ENCODE measurements at places on chromosomes 3 and 15. TPM values are rescaled to one million over a fixed set of nuclear protein-coding genes. Genes with fewer than 3 reads are reported as not detected.

The FGF7 gene
- total RNA-seq = 13.4 TPM

GRCh38 chr3:154795582-154795981, 284.5 kb upstream of the MME start:
- DNase-seq = no peak

- no peak for DNase-seq
Observed at GRCh38 chr3:150168698-150169097, 198.0 kb upstream of the PFN2 start.

The ARGFX gene
- total RNA-seq = not detected

DNA sequence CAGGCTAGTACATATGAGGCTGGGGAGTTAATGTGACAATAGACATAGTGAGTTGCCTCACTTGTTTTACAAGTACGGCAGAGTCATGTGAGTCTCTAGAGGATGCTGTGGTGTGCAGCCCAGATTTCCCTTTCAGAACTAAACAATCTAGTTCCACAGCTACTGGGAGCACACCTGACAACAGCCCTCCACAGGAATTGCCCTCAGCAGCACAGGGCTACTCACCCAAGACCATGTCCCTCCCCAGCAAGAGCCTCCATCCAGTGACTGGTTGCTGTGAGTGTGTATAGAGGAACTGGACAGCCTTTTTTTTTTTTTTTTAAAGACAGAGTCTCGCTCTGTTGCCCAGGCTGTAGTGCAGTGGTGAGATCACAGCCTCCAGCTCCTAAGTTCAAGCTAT, 40.2 kb upstream of the UBE2E2 start:
- no peak for DNase-seq

DNA sequence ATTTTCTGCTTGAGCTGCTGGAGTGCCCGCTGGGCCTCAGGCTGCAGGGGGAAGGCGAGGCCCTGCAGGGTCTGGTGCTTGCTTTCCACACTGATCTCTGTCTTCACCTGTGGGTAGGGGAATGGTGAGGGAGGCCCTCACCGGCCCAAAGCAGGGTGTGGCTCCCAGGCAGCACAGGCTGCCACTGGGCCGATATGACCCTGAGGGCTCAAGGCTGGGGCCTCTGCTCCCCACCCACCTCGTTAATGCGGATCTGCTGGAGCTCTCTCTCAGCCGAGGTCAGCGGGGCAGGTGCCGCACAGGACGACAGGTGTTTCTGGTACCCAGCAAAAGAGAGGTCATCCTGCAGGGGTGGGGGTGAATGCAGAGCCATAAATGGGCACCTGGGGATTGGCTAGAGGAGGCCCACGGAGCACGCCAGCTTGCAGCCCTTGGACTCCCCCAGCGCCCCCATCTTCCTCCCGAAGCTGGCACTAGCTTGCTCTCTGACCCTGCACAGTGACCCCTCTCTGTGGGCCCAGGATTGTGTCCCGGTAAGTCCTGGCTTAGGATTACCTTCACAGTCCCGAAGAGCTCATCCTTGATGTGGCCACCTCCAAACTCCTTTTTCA, 5.5 kb upstream of the TLR9 start:
- no peak for DNase-seq

DNA sequence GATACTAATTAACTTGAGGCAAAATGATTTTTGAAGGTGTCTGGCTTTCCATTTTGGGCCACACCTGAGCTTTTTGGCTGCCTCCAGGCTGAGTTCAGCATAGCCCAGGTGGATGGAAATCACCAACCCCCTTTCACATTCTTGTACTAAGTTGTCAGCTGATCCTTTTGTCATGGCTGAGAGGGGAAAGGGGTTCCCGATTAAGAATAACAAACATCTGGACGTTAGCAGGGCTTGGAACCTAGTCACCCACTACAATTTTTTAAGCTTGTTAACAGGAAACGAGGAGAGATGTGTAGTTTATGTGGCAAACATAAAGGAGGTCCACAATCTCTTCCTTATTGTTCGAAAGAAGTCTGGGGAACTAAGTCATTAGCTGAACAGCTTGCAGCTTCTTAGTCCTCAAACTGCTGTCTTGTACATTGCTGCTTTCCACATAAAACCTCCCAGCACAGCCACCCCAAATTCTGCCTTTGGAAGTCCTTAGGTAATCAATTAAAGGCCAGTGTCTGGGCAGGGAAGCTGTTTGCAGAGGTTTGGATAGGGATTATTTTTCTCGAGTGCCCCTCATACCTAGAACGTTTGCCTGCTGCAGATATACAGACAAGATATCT, 5.0 kb downstream of the NR2F2 start:
- DNase-seq = no peak

The PXYLP1 gene
- total RNA-seq = 9.9 TPM

GRCh38 chr15:69520067-69520466, 67.4 kb downstream of the RPLP1 start:
- DNase-seq = no peak

GRCh38 chr15:55907797-55908196, 85.6 kb downstream of the NEDD4 start:
- DNase-seq = no peak

The LRRIQ4 gene
- total RNA-seq = not detected

The GALNT15 gene
- 12.5 TPM for total RNA-seq

DNA sequence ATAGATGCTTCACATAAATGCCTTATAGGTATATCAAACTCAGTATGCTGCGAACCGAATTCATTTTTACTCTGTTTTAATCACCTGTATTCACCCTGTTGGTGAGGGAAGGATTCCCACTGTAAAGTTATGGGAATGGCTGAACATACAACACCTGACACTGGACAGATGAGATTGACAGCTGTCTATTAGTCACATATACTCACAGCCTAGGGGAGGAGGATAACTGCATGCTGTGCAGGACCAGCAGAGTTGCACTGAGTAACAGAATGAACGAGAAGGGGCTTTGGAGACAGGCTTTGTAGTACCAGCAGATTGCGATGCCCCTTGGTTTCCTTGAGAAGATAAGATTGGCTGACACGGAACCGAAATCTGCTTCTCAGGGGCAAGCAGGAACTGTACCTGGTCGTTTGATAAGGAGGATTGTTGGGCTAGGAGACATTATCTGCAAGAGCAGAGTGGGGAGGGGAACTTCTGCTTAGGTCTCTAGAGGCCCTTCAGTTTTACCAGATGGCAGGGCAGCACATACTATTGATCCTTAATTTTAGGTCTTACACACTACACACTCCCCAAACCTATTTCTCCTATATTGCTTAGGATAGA, 43.5 kb upstream of the SLC22A13 start:
- DNase-seq = no peak

Measured in mucosa of descending colon (tissue), 3 donors.